ENCODE measurements at places on chromosomes 1 and 21.
A peak's percentile ranks its signal among the peaks of the same experiment; 100 is the strongest.

DNA sequence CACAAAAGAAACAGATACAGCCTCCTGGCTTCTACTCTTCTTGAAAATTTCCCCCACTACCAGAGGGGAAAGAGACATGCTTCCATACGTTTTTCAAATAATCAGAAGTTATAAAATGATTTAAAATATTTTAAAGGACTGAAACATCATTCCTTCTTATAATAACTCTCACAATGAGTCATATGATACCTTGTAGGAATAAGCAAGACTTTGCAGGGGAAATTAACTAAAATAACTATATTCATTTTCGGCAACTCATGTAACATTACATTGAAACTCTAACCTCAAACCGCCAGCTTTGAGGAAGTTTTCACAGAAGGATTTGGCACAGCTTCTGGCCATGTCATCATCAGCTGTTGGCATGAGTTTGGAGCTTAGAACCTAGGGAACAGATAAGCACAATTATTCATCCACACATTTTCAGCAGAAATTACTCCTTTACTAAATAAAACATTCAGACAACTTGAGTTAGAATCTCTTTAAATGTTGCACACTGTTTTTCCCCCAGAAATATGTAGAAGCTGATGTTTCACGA is 85.9 kb downstream of the USP24 start:
- peak; percentile 27 for DNase-seq

DNA sequence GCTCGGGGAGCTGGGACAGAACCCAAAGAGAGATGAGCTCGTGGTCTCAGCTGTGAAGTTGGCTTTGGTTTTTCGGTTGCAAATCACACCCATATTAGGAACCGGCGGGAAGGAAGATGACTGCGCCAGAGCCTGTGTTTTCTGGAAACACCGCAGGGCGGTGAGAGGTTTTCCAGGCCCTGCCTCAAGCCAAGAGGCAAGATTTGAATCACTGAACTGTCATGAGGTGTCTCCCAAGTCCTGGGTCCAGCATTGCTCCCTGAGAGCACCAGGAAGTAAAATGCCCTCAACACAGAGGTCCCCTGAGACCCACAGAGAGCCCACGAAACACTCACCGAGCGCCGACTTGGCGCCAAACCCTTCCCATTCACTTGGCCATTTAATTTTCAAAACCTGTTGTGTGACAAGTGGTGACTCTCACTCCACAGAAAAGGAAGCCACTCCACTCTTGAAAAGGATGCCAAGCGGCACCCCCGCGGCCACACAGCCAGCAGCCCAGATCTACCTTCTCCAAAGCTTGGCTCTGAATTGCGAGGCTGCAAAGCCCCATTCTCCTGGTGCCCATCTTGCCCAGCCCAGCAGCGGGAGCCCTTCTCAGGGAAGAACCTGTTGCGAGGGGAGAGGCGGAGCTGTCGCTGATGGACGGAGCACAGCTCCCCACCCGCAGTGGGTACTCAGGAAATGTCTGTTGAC is 99.0 kb upstream of the RUNX3 start:
- DNase-seq: no peak

DNA sequence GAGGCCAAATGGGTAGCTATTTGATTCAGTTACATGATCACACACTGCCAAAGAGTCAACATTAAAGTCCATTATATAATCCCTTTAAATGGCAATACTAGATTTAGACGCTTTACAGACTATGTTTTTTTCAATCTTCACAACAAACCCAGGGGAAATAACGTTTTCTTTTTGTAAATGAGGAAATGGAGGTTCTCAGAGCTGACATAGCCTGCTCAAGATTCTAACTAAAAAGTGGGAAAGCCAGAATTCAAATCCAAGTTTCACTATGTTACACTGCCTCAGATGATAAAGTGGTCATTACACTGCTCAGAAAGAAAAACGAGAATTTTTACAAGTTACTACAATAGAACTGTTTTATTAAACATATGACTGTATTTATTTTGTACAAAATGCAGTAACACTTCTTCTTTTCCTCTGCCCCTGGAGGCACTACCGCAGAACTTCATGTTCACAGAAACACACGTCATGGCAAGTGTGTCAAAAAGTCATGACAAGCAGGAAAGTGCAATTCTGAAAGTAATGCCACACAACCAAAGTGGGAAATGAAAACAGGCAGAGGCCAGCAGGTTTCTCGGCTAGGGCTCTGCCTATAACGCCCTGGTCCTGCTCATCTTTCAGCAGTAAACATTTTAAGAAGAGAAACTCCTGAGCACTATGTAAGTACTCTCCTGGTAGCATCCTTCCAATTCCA is 19.0 kb downstream of the THEMIS2 start:
- no peak for DNase-seq

GRCh38 chr1:113088972-113089371 is 16.0 kb downstream of the LRIG2 start:
- DNase-seq: peak; percentile 14

DNA sequence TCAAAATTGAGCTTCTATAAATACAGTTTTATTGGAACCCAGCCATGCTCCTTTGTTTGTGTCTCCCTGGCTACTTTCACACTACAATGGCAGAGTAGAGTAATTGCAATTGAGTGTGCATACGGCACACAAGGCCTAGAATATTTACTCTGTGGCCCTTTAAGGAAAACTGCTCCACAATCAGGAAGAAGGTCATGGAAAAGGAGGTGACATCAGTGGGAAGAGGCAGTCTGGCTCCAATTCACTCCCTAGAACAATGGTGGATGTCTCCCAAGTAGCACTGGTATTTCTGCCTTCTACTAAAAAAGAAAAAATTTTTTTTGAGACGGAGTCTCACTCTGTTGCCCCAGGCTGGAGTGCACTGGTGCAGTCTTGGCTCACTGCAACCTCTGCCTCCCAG is 51.3 kb downstream of the KRTAP19-8 start:
- no peak for DNase-seq

- DNase-seq: no peak
Measured at GRCh38 chr1:25634896-25635295, 18.3 kb downstream of the MAN1C1 start.

- peak; percentile 69 for DNase-seq
Measured at GRCh38 chr1:214658785-214659184, 55.8 kb downstream of the CENPF start.

GRCh38 chr1:17207046-17207445 is 2.1 kb downstream of the PADI1 start:
- no peak for DNase-seq
